ENCODE measurements at places on chromosomes 6 and 20.

- peak; percentile 36 for DNase-seq
Observed at GRCh38 chr6:119602215-119603178, 252.9 kb upstream of the MAN1A1 start.

GRCh38 chr20:37395410-37395797, 49.5 kb downstream of the SRC start:
- DNase-seq = no peak

- DNase-seq = no peak
Observed at GRCh38 chr20:62117658-62118057, 4.6 kb upstream of the LSM14B start.

DNA sequence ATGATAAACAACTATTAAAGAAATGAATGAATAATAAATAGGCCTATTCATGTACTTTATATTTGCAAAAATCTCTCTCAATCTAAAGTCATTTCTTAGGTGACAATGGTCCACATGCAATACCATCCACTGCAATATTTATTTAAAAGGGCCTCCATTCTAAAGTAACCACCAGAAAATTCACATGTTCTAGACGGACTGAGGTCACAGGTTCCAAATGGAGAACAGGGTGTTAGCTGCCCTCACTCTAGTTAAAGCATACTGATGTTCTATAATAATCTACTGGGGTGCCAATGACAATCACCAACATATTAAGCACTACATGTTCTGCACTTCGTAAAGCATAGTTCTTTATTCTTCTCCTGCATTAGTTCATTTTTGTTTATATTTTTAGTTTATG, 1.2 kb downstream of the HBS1L start:
- DNase-seq = peak; percentile 24

- DNase-seq = no peak
Observed at GRCh38 chr6:51892750-51893149, 194.7 kb downstream of the PKHD1 start.

DNA sequence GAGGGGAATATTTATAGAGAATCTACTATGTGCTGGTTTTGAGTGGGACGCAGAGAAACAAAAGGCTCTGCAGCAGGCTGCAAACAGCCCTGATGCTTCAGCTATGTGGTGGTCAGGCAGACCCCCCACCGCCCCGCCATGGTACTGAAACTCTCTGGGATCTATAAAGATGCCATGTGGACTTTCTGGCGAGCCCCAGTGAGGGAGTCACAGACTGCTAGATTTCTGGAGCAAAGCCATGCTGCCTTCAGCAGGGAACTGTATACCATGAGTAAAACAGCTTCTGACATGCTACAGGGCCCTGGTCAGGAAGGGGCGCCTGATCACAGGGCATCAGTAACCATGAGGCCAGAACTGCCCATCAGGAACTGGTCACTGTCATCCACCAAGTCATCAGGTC, 19.2 kb upstream of the BPIFB1 start:
- DNase-seq = no peak

DNA sequence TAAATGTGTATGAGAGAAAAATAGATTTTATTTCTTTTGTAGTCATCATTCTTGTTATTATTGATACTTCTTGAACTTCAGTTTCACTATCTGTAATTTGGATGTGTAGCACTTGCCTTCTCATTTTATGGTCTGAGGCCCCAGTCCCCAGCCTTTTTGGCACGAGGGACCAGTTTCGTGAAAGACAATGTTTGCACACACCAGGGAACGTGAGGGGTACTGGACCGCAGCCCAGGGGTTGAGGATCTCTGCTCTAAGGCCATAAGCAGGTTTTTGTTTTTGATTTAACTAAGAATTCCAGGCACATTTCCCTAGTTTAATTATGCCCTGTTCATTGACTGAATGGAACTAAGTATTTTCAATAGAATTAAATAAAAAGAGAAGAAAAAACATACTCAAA, 261.5 kb downstream of the BMP2 start:
- DNase-seq = no peak

Measured in RKO (cell line).